ENCODE measurements at places on chromosomes 12 and 14.

DNA sequence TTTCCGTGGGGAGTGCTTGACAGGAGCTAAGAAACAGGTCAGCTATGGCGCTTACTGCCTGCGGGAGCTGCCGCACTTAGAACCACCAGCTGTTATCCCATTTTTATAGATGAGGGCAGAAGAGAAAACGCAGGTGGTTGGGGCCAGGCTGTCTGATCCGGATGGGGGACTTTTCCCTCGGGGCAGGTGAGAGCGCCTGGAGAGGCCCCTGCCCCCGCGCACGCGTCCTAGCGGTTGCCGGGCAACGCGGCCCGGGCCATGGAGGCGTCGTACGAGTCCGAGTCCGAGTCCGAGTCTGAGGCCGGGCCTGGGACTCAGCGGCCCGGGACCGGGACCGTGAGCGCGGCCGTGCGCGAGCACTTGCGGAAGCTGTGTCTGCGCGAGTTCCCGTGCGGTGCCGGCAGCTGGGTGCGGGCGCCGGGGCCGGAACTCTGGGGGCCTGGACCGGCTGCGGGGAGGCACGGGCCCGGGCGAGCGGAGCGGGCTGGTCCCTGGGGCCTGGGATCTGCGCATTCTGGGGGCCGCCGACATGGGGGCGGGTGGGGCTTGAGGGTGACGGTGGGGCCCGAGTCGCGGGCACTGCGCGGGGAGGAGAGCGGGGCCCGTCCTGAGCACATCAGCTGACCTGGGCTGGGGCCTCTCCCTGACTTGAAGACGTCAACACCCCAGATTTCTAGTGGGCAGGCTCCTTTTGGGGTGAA lies at the start of gene LRRC43:
Gene LRRC43, plus strand, starts transcription at position 237 of the 701 bp plus-strand sequence. Its CDS starts 22 bp downstream, at position 259.
- DNase-seq: peak; percentile 67

GRCh38 chr14:101772770-101773169 lies 11.3 kb downstream of the PPP2R5C start:
- DNase-seq: no peak

DNA sequence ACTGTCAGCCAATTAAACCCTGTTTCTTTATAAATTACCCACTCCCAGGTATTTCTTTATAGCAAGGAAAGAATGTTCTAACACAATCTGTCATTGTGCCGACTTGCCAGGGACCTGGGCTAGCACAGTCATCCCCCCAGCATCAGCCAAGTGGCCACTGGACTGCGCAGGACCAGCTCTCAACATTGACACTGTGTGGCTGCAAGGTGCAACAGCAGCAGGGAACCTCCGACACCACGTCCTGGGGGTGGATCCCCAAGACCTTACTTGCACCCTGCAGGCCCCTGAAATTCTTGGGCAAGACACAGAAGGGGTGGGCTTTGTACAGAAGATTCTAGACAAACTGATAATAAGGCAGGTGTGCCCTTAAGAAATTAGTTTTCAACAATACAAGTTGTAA lies 309.5 kb downstream of the GLT1D1 start:
- DNase-seq: no peak

- DNase-seq: no peak
These were observed 38.3 kb downstream of the GALNT4 start for GRCh38 chr12:89486264-89486663.
